ENCODE measurements at places on chromosomes 13 and 19.

- no peak overlapping the region for H3K27ac ChIP-seq
- peaks cover 34% of the 10 kb centered on the region for H3K36me3 ChIP-seq
- peak overlapping the region; percentile 90 for H3K4me3 ChIP-seq
- H3K27me3 ChIP-seq, result no peaks in the 10 kb centered on the region
Measured at GRCh38 chr19:56566904-56567273, 379 bp upstream of the ZNF470 start.

DNA sequence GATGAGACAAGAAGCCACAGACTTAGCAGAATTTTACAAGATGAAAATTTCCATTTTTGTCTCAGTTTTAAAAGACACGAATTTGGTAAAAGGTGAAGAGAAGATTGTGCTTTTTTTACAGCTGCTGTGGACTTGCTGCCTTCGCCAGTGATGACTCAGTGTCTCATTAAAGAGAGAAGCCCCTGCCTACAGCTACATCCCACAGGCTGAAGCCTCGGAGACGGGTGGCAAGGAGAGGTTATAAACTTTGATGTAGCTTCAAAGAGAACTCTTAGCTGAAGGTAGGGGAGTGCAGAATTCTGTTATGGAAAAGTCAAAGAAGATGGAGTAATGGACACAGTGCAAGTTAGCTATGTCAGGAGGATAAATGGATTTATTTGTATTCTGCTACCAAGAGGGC lies 683.4 kb upstream of the ARGLU1 start:
- no peak overlapping the region for H3K27ac ChIP-seq
- H3K4me1 ChIP-seq, result no peaks in the 10 kb centered on the region
- no peak overlapping the region for H3K4me3 ChIP-seq
- H3K27me3 ChIP-seq, result no peaks in the 10 kb centered on the region

DNA sequence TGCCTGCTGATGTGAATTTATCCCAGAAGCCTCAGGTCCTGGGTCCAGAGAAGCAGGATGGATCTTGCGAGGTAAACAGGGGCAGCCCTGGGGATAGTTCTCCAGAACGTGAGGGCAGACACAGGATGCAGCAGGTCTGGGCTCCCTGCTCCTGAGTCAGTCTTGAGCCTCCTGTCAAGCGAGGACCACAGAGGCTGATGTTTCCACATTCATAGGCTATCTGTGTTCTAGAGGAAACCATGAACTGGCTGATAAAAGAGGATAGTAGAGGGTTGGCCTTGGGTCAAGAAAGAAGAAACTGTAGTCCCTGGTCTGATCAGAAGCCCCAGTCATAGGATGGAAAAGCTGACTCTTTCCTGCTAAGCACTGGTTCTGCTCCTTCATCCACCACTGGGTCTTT lies 2.2 kb downstream of the ZNF175 start:
- peaks cover 14% of the 10 kb centered on the region for H3K27me3 ChIP-seq
- peaks cover 6% of the 10 kb centered on the region for H3K4me1 ChIP-seq
- DNase-seq, result no peak
- H3K36me3 ChIP-seq, result peaks cover 32% of the 10 kb centered on the region
- no peak overlapping the region for H3K4me3 ChIP-seq
- H3K27ac ChIP-seq, result no peak overlapping the region

DNA sequence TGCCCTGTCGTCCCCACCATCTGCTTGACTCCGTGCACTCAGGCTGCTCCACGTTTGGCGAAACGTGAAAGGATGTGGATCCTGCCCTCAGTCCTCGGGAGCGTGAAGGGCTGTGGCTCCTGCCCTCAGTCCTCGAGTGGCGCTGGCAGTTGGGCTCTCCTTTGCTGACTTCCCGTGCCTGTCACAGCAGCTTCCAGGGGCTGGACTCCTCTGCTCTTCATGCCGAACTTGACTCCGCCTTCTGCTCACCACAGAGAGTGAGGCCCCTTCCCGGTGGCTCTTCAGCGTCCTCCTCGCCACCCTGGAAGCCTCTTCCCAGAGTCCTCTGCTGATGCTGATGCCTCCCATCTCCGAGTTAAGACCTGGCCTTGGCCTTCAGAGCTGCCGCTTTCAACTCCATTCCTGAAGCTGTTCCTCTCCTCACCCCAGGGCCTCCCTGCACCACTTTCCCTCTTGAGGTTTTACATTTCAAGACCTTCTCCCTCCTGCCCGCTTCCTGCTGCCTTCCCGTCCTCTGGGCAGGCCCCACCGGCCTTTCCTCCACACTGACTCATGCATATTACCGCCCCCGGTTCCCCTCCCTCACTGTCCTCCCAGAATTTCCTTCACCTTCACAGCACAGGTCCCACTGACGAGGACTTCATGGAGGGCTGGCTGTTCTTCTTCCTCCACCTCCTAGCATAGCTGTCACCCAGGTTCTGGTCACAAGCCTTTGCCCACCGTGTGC lies 111.7 kb downstream of the SHISA2 start:
- H3K36me3 ChIP-seq, result no peaks in the 10 kb centered on the region
- no peaks in the 10 kb centered on the region for H3K27me3 ChIP-seq
- H3K4me1 ChIP-seq, result peaks cover 8% of the 10 kb centered on the region
- no peak overlapping the region for H3K4me3 ChIP-seq

- no peak overlapping the region for H3K27ac ChIP-seq
- no peak overlapping the region for H3K4me3 ChIP-seq
- H3K27me3 ChIP-seq, result no peaks in the 10 kb centered on the region
- H3K36me3 ChIP-seq, result peaks cover 4% of the 10 kb centered on the region
- peak; percentile 71 for DNase-seq
Measured at GRCh38 chr19:38152461-38153379, 71.3 kb downstream of the DPF1 start.

- H3K4me1 ChIP-seq, result no peaks in the 10 kb centered on the region
- H3K27me3 ChIP-seq, result no peaks in the 10 kb centered on the region
- H3K4me3 ChIP-seq, result no peak overlapping the region
- DNase-seq, result no peak
- H3K36me3 ChIP-seq, result no peaks in the 10 kb centered on the region
- no peak overlapping the region for H3K27ac ChIP-seq
Measured at GRCh38 chr13:34207334-34207733, 389.4 kb downstream of the RFC3 start.

- H3K36me3 ChIP-seq, result no peaks in the 10 kb centered on the region
- no peak for DNase-seq
- H3K27ac ChIP-seq, result no peak overlapping the region
- H3K4me1 ChIP-seq, result no peaks in the 10 kb centered on the region
- no peaks in the 10 kb centered on the region for H3K27me3 ChIP-seq
Measured at GRCh38 chr19:44840811-44841210, 5.3 kb upstream of the NECTIN2 start.

DNA sequence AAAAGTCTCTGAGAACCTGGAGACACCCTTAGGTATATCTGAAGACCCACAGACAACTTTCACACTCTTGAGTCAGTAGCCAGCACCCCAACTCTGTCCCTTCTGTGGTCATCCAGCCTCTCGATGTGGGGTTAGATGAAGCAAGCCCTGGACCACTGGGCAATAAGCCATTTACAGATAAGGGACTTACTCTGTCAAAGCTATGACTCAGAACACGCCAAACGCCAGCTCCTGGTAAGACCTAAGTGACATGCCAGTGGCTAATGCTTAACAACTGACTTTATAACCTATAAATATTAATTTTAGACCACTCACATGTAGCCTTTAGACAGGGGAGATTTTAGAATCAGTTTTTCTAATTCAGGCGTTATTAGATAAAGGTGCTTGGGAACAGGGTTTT lies 85.7 kb downstream of the SHISA2 start:
- no peaks in the 10 kb centered on the region for H3K36me3 ChIP-seq
- no peak overlapping the region for H3K4me3 ChIP-seq
- no peak overlapping the region for H3K27ac ChIP-seq
- H3K27me3 ChIP-seq, result no peaks in the 10 kb centered on the region
- no peak for DNase-seq
- H3K4me1 ChIP-seq, result peaks cover 16% of the 10 kb centered on the region

- DNase-seq, result peak; percentile 89
- no peak within 1 kb of the TSS for H3K4me3 ChIP-seq
- H3K27me3 ChIP-seq, result peaks cover 82% of the 10 kb centered on the region
- no peaks in the 10 kb centered on the region for H3K4me1 ChIP-seq
- peak within 1 kb of the TSS; percentile 90 for H3K27ac ChIP-seq
Measured at GRCh38 chr19:1449467-1450442, at the start of gene APC2. Gene APC2, plus strand, starts transcription at chr19:1450121. Its CDS starts 2,881 bp downstream, at chr19:1453002.

DNA sequence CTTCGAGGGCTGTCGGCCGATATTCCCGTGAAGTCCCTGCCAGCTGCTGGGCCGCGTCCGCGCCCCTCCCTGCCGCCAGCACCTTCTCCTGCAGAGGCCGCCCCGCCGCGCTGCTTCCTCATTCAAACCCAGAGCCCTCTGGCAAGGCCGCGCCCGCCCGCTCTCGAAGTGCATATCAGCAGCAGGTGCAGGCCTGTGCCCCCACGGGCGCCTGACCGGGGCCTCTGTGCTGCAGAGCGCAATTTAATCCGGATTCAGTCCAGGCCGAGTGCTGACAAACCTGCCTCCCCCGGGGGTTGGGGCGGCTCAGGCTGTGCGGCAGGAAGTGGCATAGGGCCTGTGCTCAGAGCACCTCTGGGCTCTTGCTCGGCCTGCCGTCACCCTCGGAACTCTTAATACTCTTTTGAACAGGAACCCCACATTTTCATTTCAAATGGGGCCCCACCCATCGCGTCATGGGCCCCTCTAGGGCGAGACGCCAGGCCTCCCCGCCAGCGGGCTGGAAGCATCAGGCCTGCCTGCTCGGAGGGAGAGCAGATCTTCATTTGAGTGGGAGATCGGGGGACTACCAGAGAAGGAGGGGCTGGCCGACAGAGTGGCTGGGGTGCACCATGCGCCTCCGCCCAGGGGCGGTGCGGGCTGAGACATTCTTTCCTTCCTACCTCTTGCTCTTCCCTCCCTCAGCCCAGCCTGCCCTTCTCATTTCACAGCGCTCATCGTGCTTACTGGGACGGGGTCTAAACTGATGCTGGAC lies 125.7 kb downstream of the TNFRSF19 start:
- H3K27me3 ChIP-seq, result peaks cover 41% of the 10 kb centered on the region
- H3K27ac ChIP-seq, result no peak overlapping the region
- no peaks in the 10 kb centered on the region for H3K4me1 ChIP-seq
- no peaks in the 10 kb centered on the region for H3K36me3 ChIP-seq

DNA sequence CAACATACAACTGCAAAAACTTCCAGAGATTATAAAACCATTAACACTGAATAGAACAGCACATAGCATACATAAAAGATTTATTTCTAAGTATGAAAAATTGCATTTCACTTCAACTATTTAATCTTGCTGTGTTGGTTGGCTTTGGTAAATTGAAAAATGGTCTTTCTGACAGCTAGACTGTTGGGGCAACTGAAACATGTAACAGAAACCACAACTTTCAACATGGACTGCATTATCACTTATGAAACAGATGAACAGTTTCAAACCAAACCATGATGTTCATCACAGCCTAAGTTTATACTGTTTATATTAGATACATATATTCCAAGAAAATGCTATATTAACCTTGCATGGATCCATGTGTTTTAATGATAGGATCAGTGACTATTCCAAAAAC lies 324.1 kb upstream of the PCDH9 start:
- no peaks in the 10 kb centered on the region for H3K4me1 ChIP-seq
- no peak overlapping the region for H3K27ac ChIP-seq
- no peak overlapping the region for H3K4me3 ChIP-seq
- H3K27me3 ChIP-seq, result peaks cover 19% of the 10 kb centered on the region
- no peak for DNase-seq
- H3K36me3 ChIP-seq, result no peaks in the 10 kb centered on the region

- no peaks in the 10 kb centered on the region for H3K36me3 ChIP-seq
- H3K4me3 ChIP-seq, result no peak overlapping the region
- H3K27me3 ChIP-seq, result peaks cover 11% of the 10 kb centered on the region
- peak; percentile 94 for DNase-seq
- H3K27ac ChIP-seq, result no peak overlapping the region
Measured at GRCh38 chr19:48490981-48491792, 20.4 kb downstream of the LMTK3 start.

GRCh38 chr13:41500511-41500910 lies 43.2 kb downstream of the RGCC start:
- no peaks in the 10 kb centered on the region for H3K36me3 ChIP-seq
- H3K4me1 ChIP-seq, result no peaks in the 10 kb centered on the region
- H3K4me3 ChIP-seq, result no peak overlapping the region

DNA sequence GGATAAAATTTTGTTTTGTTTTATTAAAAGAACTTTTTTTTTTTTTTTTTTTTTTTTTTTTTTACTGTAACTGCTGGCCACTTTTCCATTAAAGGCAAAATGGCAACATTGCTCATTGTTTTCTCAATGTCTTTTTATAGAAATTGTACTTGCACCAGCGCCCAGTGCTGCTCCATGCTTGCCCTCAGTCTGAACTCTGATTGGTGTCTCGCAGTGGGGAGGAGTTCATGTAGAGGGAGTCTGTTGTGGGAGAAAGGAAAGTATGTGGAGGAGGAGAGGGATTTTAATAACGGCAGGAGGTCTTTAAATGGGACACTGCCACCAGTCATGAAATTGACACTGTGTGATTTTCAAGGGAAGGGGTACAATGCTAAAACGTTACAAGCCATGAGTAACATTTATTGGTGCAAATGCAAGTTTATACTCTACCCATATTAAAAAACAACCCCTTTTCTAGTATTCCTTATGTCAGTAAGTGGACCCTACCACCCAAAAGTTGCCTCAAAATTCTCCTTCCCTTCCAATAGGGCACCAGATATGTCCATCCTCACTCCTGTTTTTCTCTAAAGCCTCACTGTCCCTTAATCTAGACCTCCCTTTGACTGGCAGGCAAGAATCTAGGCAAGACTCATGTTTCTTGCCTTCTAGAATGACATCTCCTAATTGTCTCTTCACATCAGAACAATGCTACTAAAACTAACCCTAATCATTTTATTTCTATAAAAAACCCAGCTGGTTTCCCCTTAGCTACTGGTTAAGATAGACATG lies 3.2 kb downstream of the RASL11A start:
- no peaks in the 10 kb centered on the region for H3K36me3 ChIP-seq
- peaks cover 30% of the 10 kb centered on the region for H3K27me3 ChIP-seq
- H3K4me3 ChIP-seq, result no peak overlapping the region
- peak; percentile 12 for DNase-seq
- H3K27ac ChIP-seq, result no peak overlapping the region
- H3K4me1 ChIP-seq, result no peaks in the 10 kb centered on the region

DNA sequence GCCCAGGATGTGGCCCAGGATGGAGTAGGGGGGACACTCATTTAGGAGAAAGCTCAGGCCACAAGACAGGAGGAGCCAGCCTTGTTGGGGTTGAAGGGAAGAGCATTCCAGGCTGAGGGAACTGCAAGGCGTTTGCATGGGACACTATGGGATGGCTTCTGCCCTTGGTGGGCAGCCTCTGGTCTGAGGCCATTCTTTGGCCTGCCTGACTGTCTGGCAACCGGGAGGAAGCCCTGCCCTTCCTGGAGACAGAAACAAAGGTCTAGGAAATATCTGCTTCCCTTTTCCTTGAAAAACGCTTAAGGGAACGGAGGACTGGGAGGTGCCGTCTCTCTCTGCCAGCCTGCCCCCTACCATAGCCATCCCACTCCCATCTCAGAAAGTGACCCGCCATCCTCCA lies 2.8 kb upstream of the ICAM1 start:
- no peak overlapping the region for H3K27ac ChIP-seq
- no peaks in the 10 kb centered on the region for H3K36me3 ChIP-seq
- no peak for DNase-seq
- no peaks in the 10 kb centered on the region for H3K4me1 ChIP-seq
- H3K27me3 ChIP-seq, result peaks cover 37% of the 10 kb centered on the region

- H3K27me3 ChIP-seq, result peaks cover 93% of the 10 kb centered on the region
Measured at GRCh38 chr13:27942972-27943371, 23.2 kb downstream of the PDX1 start.

DNA sequence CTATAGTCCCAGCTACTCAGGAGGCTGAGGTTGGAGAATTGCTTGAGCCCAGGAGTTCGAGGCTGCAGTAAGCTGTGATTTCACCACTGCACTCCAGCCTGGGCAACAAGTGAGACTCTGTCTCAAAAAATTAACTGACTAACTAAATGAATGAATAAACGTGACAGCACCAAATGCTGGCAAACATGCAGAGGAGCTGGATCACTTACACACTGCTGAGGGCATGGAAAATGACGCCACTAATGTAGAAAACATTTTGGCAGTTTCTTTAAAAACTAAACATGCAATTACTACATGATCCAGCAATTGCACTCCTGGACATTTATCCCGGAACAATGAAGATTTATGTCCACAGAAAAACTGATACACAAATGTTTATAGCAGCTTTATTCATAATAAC lies 31.3 kb upstream of the GTF3A start:
- no peak overlapping the region for H3K27ac ChIP-seq
- no peaks in the 10 kb centered on the region for H3K27me3 ChIP-seq
- DNase-seq, result no peak

Data from endodermal cell (in vitro differentiated cells).